Activated CD8-positive, alpha-beta memory T cell treated with anti-CD3 and anti-CD28 coated beads, Interleukin-2, amount 50 U/mL, for 4 hours (primary cell): ENCODE measurements at places on chromosomes 6 and 20.

- no peak for DNase-seq
Observed at GRCh38 chr6:68880050-68880813, 245.2 kb downstream of the ADGRB3 start.

- DNase-seq, result no peak
Observed at GRCh38 chr6:32355018-32355417, 16.7 kb downstream of the TSBP1 start.

- DNase-seq, result no peak
Observed at GRCh38 chr6:87724983-87725811, 23.2 kb upstream of the AKIRIN2 start.

DNA sequence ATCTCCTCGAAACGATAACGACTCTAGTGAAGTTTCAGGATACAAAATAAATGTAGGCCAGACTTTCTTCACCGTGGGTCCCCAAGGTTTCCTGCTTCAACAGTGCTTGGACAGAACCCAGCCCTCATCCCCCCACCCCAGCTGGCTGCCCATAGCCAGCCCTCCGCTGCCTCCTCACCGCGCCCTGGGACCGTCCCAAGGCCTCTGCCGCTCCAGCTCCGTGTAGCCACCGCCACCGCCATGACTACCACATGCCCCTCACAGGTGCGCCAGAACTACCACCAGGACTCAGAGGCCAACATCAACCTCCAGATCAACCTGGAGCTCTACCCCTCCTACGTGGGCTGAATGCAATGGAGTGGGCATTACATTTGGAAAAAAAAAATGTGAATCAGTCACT is 42.2 kb upstream of the KIAA1586 start:
- DNase-seq, result no peak

- DNase-seq, result no peak
Observed at GRCh38 chr6:158500016-158500735, 59.7 kb upstream of the TMEM181 start.

GRCh38 chr6:137816688-137817618 is 50.1 kb upstream of the TNFAIP3 start:
- no peak for DNase-seq

DNA sequence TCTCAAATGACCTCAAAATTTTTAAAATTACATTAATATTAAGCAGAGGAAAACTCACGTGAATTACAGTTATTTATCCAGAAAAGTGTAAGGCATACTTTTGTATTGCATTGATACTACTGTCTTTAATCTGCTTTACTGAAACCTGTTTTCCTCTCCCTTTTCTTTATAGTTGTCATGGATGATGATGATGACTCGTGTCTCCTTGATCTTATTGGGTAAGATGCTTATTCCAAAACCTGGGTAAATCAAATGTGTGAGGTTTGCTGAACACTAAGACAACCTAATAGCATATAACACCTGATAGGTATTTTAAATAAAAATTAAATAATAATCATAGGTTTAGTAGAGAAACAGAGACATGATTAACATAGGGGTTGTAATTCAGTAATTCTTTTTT is 40.0 kb downstream of the BICRAL start:
- DNase-seq, result no peak

DNA sequence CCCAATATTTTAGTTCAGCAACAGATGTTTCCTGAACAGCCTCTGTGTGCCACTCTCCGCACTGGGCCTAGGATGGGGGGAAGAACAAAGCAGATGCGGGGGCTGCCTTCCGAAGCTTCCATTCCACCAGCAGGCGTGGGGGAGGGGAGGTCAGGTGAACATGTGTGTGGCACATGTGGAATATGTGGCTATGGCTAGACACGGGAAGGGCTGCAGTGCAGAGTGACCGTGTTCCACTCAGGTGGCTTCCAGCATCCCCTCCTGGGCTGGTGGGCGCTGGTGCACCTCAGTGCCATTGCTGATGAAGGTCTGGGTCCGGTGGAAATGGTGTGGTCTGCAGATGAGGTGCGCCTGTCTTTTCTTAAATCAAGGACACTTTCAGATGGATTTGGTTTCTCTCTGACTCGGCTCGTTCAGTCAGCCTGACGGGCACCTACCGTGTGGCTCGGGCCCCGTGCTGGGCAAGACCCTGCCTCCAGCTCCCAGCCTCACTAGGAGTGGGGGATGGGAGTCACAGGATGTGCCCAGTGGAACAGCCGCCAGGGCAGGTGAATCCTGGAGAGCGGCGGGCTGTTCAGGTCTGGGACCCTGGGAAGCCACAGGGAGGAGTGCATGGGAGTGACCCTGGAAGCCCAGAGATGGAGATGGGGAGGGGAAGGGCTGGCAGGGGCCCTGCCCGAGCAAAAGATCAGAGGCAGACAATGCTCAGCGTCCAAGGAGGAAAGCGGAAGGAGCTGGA is 111.0 kb downstream of the SYCP2 start:
- no peak for DNase-seq

DNA sequence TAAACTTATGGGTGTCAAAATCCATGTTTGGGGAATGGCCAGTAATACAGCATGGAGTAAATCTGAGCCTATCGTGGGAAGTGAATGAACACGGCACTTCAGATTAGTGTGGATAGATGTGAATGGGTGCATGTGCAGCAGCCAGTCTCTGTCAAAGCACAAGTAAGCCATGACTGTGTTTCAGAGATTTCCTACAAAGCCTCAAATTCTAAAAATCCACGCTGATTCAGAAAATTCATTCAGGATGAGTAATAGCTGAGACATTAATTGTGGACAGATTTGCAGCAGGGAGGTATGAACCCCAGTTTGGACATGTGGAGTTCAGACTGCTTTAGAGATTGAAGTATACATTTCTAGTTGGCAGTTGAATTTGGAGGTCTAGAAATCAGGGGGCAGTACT is 115.1 kb downstream of the QKI start:
- DNase-seq, result no peak

DNA sequence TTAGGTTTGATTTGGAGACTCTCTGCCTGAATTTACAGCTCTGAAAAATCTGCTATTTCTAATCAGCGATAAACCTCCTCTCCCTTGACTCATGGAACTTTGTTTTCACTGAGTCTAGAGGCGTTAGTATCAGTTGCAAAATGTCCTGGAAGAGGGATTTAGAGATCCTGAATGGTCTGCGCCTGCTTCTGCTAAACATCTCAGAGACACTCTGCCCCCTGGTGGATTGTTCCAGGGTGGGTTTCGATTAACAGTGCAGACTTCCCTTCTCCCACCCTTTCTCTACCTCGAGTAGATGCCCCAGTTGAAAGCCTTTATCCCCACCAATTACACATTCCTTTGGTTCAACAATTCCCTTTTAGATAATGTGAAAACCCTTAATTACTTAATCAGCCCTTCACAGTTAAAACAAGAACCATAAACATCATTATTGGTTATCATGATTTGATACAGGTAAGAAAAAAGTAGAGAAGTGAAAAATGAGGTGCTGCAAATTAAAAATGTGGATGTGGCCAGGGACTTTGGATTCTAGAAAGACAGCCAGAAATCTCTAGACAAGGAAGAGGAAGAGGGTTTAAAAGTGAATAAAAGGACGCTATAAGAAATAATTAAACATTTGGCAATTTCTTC is 5.5 kb downstream of the HTR1B start:
- DNase-seq, result no peak

DNA sequence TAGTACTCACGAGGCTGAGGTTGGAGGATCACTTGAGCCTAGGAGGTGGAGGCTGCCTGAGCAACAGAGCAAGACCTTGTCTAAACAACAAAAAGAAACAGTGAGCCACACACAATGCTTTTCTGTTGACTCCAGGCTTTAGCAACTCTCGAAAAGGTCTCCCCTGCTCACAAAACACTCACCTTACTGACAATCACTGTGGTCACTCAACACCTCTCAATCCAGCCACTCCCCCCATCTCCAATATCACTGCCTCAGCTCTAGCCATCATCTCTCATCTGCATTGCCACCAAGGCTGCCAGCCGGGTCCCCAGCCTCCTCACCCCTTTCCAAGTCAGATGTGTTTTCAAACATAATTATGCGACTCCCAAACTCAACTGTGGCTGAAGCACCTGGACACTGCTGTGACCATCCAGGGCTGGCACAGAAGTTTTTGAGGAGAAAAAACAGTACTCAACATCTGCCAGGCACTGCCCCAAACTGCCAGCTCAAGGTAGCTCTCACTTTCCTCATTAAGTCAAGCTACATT is 218.0 kb upstream of the ARID1B start:
- DNase-seq, result no peak

DNA sequence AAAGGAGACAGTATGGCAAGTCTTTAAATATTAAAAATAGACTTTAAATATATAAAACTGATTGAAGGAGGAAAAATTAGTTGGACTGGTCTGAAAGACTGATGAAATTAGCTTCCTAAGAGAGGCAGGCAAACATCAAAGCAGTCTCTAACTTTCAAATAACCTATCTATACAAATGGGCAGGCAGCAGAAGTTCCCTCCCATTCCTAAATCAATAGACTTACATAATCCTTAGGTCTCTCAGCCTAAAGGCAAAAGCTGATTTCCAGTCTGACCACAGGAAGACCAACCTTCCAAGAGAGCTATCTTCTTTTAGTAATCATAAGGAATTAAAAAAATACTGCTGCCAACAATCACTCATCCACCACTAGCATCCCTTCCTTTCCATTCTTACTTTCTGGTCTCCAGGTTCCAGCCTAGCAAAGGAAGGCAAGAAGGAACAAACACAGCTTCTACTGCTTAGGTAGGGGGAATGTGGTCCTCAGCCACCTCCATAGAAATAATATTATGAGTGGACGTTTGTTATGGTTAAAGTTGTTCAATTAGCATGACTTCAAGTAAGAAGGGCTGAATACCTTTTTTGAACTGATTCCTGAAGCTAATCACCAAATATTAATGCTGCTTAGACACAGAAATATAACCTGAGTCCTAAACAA is 44.1 kb downstream of the SESN1 start:
- DNase-seq, result no peak

GRCh38 chr6:119210596-119210995 is 132.1 kb upstream of the FAM184A start:
- DNase-seq, result no peak

DNA sequence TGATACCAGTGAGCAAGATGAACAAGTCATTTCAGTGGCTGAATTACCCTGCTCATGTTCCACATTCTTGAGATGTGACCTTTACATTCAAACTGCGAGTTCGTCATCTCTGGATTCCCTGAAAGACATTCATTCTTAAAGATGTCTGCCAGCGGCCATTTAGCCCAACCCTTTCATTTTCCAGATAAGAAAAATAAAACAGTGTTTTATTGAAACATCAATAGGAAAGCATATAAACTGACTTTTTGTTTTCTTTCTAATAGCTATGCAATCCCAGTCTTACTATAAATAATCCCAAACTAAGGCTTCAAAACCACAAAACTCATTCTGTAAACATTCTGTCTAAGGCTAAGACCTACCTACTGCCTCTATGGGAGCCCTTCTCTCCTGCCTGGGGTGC is 134.0 kb downstream of the SAMD5 start:
- DNase-seq, result no peak
